ENCODE measurements at places on chromosomes 2 and 18. TPM values are rescaled to one million over a fixed set of nuclear protein-coding genes. Genes with fewer than 3 reads are reported as not detected.

The FIGN gene
- 30.3 TPM for total RNA-seq

The SLC5A7 gene
- total RNA-seq = 0.05 TPM

The MRPL44 gene
- 32.6 TPM for total RNA-seq

The CBLN2 gene
- not detected for total RNA-seq

The RGPD3 gene
- 0.10 TPM for total RNA-seq

The LOXHD1 gene
- not detected for total RNA-seq

The ASTL gene
- total RNA-seq = not detected

The DHRS9 gene
- total RNA-seq = not detected

The PROC gene
- 1.5 TPM for total RNA-seq

The DPYSL5 gene
- 1.2 TPM for total RNA-seq

The PLCL1 gene
- total RNA-seq = 0.84 TPM

The PCGF1 gene
- total RNA-seq = 17.9 TPM

The TCF23 gene
- total RNA-seq = not detected

The CD207 gene
- total RNA-seq = not detected

The EHD3 gene
- total RNA-seq = 20.9 TPM

The MC4R gene
- total RNA-seq = not detected

The SAG gene
- not detected for total RNA-seq

The GALR1 gene
- not detected for total RNA-seq

The C2orf78 gene
- not detected for total RNA-seq

The PDE1A gene
- total RNA-seq = 0.32 TPM

The AQP12B gene
- total RNA-seq = not detected

The CDH20 gene
- not detected for total RNA-seq

The EIF5B gene
- 65.6 TPM for total RNA-seq

The GPR45 gene
- 0.22 TPM for total RNA-seq

The CCDC121 gene
- 1.2 TPM for total RNA-seq

The CDCA7 gene
- total RNA-seq = 4.6 TPM
